ENCODE measurements at places on chromosomes 7 and 10.
A peak's percentile ranks its signal among the peaks of the same experiment; 100 is the strongest.

DNA sequence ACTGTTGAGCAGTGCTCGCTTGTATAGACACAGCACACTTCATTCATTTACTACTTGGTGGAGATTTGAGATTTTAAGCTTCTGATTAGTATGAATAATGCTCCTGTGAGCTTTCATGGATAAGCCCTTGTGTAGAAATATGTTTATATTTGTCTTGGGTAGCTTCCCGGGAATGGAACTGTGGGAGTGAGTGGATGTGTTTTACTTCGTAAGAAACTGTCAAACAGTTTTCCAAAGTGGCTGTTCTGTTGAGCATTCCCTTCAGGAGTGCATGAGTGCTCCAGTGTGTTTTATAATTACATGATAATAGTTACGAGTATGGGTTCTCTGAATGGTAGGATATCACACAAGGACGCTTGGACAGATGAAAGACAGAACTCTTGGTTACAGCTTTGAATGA lies 49.4 kb downstream of the VWC2 start:
- no peak for DNase-seq

DNA sequence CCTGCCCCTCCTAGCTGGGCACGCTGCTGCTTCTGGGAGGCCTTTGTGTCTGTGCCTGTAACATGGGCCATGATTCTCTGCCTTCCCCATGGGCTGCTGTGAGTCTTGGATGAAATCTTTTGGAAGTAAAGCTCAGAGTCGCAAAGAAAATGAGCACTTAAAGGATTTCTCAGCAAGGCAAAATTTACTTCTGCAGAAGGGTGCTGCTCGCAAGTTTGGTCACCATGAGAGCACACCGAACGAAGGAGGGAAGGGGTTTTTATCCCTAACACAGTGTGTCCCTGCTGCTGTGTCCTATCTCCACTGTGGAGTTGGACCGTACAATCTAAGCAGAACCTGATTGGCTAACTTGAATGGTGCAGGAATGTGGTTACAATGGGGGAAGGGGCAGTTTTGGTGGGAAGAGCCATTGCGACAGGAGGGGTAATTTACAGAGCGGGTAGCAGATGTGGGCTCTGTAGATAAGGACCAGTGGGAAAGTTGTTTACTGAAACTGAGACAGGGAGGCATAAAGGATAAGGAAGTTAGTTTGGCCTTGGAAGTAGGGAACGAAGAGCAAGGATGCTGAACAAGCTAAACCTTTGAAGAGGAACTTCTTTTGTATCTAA lies 57.5 kb downstream of the FANK1 start:
- DNase-seq: no peak

- DNase-seq: no peak
Measured at GRCh38 chr10:130764651-130765050, 546.9 kb downstream of the TCERG1L start.

DNA sequence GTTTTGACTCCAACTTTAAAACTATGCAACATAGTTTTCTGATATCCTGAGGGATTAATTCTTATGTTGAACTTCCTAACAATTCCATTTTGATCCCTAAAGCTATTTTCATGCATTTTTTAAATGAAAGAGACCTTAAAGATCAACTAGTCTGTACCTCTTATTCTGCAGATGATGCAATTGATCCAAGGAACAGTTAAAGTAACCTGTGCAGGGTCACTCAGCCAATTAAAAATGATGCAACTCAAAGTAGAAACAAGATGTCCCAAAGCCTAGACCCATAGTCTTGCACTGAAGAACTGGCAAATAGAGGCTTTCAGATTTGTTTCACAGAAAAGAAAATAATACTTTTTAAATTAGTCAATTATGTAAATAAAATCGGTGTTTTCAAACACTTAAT lies 86.3 kb downstream of the IMMP2L start:
- DNase-seq: no peak

DNA sequence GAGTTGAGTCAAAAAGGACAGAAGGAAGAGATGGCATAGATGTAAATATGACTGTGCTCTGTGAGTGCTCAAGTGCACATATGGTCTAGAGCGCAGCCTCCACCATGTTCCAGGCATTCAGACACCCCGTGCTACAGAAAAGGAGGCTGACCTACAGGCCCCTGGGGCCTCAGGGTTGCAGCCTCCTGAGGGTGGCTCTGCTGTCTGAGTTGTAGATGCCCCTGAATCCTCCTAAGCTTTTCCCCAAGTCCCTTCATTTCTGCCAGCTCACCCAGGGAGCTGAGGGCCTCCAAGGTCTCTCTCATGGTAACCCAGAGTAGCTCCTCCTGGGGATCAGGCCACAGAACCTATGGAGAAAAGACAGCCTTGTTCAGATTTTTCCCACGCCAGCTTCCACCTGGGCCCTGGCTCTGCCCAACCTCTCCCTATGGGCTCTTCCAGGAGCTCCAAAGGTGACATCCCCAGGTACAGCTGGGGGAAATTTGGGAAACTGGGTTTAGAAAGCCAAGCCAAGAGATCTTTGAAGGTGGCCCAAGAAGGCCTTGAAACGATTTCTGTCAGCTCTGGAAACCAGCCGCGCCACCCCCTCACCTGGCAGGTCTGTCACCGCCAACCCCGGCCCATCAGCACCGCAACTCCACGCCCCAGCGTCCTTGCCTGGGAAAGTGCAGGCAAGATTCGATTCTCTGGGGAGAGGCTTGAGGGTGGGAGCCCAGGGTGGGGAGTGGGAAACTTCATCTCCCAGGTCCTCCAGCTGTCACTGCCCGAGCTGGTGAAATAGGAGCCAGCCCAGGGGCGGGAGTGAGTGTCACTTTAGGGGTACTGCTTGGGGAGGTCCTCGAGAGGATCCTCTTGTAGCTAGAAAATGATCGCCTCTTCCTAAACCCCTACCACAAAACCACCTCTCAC lies 2.4 kb downstream of the ZNF467 start:
- no peak for DNase-seq

DNA sequence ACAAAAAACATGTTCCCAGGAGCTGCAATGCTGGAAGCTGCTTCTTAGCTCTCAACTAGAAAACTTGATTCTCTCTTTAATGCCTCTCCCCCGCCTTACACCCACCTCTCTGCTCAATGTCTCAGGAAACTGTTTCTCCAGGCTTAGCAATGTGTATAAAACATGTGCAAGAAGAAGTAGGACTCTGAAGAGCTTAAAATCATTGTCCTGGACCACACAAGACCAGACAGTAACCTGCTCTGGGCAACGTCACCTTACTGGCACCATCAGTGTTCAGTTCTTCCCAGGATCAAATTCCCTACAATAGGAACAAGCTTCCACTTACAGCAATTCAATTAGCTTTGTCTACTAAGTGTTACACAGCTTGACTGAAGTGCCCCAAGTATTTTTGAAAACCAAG lies 104.9 kb downstream of the RAPGEF5 start:
- no peak for DNase-seq

DNA sequence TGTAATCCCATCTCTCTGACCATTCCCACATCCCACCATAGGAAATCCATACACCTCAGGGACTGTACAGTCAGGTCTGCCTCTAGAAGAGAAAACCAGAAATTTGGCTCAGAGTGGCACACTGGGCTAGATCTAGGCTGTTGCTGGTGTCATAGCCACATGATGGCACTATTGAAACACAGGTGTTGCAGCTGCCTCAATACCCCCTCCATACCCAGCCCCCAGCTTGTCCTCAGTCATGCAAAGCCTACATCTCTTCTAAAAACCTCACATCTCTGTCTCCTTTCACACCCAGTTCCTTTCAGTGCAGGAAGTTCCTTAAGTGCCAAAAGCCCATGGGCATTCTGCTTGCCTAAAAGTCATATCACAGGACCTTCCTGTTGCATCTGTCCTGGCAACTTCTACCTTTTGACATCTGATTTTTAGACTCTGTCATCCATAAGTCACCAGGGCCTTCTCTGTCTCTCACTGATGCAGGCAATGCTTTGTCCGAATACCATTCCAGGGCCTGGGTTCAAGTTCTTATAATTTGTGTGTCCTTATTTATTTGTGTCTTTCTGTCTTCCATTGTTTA lies 27.0 kb upstream of the HIBADH start:
- peak; percentile 42 for DNase-seq

GRCh38 chr10:42783181-42783549 lies 570 bp downstream of the BMS1 start:
- no peak for DNase-seq

DNA sequence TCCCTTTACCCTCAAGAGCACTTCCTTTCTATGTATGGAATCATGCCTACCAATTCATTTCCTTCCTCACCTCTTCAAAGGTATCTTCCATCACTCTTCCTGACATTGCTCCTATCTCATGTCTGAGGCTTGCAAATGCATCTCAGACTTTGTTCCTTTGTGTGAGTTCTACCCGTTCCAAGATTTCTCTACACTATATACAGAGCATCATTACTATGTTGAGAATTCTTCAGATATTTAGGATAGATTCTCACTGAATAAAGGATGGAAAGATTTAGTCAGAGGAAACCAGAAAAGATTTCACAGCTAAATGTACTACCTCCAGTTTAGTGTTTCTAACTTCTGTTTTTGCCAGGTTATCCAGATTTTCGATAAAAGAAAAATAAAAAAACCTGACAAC lies 462.7 kb downstream of the PHTF2 start:
- no peak for DNase-seq

- DNase-seq: no peak
Measured at GRCh38 chr10:112767156-112767555, 182.9 kb upstream of the TCF7L2 start.

GRCh38 chr10:100076750-100077149 lies 4.9 kb downstream of the CPN1 start:
- DNase-seq: no peak

DNA sequence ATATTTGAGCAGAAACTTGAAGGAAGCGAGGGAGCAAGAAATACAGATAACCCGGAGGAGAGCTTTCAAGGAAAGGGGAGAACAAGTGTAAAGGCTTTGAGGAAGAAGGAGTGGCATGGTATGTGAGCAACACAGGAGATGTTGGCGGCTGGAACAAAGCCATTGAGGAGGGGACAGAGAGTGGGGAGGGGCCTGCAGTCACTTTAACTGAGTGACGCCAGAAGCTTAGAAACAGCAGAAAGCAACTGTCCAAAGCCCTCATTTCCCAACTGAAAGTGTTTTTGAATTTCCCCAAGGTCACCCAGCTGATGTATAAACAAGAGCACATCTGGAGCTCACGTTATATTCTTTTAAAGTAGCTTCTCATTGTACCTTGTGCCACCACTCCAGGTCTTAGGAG lies 19.1 kb downstream of the AUTS2 start:
- DNase-seq: no peak

- DNase-seq: no peak
Measured at GRCh38 chr7:106223156-106223555, 61.6 kb downstream of the NAMPT start.

DNA sequence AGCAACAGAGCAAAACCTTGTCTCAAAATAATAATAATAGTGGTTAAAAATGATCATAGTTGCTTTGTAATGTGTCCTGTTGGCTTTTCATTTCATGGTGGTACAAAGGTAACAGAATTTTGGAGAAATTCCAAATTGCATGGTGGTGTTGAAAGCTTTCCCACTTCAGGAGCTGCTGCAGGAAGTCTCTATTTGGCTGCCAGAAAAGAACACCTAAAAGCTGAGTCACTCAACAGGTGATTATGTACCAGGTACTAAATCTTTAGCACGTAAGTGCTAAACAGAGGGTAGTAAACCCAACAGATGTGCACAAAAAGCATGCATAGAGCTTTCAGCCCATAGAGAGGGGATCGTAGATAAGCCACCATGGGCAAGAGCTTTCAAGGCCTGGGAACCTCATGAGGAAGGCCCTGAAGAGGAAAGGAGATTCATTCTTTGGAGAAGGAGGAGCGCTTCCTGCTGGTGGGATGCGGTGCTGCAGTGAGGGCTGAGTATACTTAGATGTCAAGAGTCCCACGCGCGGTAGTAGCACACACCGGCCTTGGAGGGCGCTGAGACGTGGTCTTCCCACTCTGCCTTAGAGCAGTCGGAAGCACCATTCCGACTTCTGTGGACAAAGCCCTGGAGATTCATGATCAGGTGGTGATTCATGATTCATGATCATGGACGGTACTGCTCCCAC lies 118.7 kb downstream of the RALA start:
- DNase-seq: peak; percentile 37

DNA sequence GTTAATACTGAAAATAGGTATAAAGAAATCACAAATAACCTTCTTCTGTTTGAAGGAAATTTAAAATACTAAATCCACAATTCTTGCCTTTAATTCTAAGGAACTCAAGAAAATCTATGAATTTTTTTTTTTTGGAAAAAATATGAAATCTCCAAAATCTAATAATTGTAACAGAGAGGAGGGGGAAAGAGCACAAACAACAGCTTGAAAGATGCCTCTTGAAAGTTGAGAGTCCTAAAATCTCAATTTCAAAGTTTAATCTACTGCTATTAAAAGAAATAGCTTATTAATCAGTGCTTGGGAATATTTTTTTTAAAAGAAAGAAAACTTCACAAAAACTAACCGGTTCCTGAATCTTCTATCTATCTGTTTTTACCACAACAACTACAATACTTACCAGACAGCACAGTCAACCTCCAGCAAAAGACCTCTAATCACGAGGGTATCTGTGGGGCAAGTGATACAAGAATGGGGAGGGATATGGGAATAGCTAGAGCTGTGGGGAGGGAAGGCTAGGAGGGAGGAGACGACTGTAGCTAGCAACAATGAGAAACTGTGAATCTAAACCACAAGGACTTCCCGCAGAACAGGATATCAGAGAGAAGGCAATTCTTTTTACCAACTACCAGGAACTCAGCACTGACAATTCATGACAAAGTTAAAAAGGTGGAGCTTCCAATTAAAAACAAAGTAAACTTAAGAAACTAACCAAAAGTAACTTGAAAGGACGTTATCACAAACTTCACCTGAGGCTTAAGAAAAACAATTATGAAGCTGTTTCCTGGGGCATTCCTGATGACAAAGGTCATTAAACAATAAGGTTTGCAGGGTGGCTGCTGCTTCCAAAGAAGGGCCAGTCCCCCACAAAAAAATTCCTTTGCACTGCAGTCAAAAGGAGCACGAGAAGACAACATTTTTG lies at the start of gene USP54:
Gene USP54, minus strand, starts transcription at position 462 of the 919 bp plus-strand sequence. CDS start 15,684 bp downstream, outside the sequence.
- no peak for DNase-seq

- no peak for DNase-seq
Measured at GRCh38 chr7:27901028-27901760, 161.2 kb downstream of the TAX1BP1 start.

DNA sequence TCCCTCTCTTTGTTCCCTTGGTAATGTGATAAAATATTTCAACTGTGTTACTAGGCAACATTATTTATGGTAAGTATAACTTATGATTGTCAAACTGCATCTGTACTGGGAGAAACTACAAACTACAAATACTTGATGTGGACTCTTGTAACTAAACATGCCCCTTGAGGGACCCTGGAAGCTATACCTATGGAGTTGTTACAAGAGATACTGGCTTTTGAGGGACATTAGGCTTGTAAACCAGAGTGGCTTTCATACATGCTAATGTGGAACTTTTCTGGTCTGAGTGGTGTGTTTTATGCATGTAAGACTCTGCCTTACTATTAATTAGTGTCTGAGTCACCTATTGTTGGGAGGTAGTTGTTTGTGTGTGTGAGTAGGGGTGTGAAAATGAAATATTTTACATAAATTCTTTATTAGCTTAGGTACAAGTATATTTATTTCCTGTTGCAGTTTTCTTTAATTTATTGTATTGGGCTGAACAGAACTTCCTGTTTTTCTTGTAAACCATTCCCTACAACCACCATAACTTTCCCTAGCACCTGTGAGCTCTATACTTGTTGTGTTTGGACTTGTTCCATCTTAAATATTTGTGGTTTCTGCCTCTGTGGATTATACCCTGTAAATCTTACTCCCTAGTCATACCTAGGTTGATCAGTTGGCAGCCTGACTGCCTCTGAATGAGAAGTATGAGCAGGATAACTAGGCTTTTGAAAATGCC lies 49.8 kb downstream of the STK31 start:
- DNase-seq: no peak

GRCh38 chr7:129376778-129377700 lies 57.2 kb upstream of the STRIP2 start:
- no peak for DNase-seq
